Prostate gland (tissue), 2 donors: ENCODE measurements at places on chromosomes 7 and 10.

DNA sequence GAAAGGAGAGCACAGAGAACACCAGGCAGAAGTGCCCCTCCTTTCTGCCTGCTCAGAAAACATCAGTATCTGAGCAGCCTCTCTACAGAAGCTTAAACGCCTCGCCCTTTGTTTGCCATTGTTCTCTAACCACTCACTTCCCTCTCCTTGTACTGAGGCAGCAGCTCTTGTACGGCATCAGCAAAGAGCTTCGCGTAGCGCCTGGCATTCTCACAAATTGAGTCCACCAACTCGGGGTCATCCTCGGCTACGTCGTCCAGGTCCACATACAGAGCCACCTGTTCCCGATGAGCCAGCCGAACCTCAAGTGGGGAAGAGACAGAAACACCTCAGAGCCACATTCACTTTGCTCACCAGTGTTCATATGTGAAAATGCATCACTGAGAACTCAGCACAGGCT is 1.7 kb downstream of the MCM7 start:
- no peak for DNase-seq

GRCh38 chr7:110759069-110759468 is 331.9 kb upstream of the LRRN3 start:
- DNase-seq = peak; percentile 10

- DNase-seq = no peak
Observed at GRCh38 chr7:98869027-98869596, 702 bp downstream of the TMEM130 start.

GRCh38 chr10:130138479-130138866 is 2.3 kb downstream of the GLRX3 start:
- peak; percentile 72 for DNase-seq

DNA sequence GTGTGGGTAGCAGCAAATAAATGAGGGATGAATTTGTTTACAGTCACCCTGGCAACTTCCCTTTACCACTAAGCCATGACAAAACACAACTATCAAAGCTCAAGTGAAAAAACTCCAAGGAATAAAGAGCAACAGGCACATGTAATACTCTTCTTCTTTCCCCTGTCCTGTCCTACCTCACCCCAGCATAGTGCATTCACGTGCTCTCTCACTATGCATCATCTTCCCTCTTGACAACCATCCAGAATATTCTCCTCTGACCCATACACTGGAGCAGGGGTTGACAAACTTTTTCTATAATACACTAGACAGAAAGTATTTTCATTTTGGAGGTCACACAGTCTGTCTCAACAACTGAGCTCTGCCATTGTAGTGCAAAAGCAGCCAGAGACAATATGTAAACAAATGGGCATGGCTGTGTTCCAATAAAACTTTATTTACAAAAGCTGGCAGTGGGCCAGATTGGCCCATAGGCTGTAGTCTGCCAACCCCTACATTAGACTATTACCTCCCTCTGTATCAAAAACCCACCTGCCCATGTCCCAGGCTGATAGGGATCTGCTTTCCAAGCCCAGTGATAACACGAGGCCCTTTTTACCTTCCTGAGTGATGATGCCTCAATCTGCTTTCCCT is 354.5 kb downstream of the FGFR2 start:
- no peak for DNase-seq

- no peak for DNase-seq
Observed at GRCh38 chr10:111207500-111207899, 130.7 kb downstream of the ADRA2A start.

- no peak for DNase-seq
Observed at GRCh38 chr7:77699056-77699455, 2.8 kb downstream of the RSBN1L start.

DNA sequence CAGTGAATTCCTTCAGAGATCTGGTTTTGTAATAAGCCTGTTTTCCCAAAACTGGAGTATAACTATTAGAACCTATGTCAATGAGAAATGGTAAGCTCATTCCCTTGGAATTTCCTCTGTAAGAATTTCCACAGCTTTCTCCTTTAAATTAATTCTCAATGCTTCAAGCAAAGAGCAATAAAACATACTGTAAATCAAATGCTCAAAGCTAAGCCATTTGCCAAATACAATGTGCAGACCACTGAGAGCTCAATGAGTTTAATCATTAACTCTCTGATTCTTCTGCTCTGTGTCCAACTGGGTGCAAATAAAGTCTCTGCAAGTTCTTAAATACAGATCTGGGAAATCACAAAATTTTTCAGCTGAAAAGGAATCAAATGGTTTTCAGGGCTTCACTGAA is 227.6 kb upstream of the IMMP2L start:
- DNase-seq = no peak

- no peak for DNase-seq
Observed at GRCh38 chr10:132522521-132523411, 14.8 kb upstream of the INPP5A start.

- no peak for DNase-seq
Observed at GRCh38 chr10:98357194-98357822, 57.7 kb downstream of the PYROXD2 start.

DNA sequence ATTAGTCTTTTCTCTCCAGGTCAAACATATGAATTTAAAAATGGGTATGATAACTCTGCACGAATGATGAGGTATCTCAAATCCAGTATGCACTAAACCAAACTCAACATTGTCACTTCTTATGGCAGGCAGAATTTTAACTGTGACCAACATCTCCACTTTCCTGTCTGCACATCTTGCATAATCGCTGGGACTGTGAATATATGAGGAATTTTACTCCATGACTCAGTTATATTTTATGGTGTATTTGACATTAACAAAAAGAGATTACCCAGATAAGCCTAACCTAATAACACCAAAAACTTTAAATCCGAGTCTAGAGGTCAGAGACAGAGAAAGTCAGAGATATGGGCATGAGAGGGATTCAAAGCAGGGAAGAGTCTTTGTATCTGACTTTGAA is 454.5 kb upstream of the SEMA3D start:
- DNase-seq = no peak

DNA sequence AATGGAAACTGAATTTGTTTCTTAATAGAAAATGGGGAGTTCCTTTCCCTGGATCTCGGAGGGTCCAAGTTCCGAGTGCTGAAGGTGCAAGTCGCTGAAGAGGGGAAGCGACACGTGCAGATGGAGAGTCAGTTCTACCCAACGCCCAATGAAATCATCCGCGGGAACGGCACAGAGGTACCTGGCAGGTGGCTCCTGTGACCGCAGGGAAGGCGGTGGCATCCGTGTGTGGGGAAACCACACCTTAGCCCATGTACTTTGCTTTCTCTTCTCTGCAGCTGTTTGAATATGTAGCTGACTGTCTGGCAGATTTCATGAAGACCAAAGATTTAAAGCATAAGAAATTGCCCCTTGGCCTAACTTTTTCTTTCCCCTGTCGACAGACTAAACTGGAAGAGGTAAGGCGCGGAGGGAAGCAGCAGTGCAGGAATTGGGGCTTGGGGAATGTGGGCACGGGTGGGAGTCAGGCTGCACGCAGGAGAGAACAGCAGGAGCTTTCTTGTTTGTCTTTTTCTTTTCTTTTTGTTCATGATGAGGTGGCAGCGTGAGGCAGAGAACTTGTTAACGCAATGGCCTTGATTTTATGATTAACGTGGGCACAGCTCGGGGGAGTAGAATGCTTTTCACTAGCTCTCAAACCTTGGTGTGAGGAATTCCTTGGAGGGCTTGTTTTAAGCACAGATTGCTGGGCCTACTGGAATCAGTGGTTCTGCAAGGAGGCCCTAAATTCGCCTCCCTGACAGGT is 12.8 kb downstream of the HKDC1 start:
- no peak for DNase-seq

DNA sequence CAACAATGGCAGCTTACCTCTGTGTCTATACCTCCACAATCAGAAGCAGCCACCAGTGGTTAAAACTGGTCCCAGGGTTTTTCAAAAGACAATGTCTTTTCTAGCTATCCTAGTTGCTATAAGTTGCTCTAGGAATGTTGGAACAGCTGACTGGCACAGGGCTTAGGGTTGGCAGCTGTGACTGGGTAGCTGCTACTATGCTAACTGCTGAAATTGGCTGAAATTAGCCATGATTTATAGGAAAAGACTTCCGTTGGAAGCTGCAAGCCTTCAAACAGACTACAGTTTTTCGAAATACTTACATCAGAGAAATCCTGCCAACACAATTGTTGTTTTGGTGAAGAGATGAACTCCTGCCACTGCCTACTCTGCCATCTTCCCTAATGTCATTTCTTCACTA is 102.3 kb downstream of the MKX start:
- DNase-seq = no peak

- no peak for DNase-seq
Observed at GRCh38 chr10:1116051-1116450, 59.9 kb downstream of the WDR37 start.

DNA sequence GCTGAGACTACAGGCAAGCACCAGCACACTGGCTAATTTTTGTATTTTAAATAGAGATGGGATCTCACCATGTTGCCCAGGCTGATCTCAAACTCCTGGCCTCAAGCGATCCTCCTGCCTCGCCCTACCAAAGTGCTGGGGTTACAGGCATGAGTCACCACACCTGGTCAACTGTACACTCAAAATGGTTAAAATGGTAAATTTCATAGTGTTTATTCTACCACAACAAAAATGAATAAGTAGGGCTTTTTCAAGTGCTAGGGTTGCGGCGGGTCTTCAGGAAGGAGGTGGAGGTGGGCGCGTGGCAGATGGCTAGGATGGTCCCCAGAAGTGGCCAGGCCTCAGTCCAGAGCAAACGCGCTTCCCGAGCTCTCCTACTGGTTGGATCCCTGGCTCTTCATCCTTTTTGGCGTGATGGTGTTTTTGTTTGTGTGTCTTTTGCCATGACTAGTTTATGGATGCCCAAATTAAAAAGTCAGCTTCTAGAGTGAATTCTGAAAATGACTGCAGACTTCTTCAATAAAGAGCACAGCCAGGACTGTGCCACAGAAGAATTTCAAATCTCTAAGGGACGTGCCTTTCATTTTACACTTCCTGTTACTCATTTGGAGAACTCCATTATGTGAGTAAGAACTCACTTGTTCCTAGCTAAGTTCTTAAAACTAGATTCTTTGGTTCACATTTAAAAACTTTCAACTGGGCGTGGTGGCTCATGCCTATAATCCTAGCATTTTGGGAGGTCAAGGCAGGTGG is 73.9 kb downstream of the TMEM130 start:
- DNase-seq = no peak

DNA sequence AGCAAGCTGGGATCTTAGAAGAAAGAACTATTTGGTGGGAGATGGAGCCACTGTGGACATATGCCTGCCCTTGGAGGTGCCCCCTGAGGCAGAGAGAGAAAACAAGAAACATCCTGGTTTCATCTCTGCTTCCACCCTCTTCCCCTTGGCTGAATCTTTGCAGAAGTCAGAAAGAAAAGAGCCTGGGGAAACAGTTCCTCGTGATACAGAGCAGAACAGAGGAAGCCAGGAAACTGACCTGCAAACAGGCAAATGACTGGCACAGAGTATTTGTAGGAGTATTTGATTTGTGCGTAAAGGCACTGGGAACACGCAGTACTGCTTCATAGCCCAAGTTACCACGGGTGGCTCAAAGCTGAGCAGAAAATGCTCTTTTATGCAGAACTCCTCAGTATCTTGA is 7.0 kb upstream of the KEL start:
- no peak for DNase-seq

DNA sequence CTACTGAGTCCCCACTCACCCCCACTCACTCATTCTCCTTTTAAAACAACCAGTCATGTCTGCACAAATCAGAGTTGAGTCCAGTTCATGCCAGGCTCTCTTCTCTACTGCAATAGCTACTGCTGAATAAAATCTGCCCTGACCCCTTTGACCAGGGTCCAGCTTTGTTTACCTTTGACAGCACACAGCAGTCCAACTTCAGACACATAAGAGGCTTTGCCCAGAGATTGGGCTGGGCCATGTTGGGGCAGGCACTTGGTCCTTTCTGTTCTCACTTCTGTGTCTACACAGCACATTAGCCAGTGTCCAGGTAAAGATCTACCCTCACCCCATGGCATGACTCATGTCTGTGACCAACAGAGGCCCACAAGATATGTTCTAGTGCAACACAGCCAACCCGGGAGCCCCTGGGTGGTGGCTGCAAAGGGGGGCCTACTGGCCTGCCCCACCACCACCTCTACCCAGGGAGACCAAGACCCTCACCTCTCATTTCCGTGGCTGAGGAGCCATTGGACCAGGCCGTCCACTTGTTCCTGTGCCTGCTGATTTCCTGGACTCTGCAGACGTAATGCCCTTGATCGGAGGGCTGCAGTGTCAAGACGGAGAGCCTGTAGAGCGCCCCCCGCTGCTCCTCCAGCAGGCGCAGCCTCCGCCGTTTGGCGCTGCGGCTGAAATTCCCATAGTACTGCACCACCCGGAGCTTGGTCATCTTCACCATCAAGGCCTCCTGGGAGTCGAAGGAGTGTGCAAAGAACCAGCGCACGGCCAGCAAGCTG is 8.0 kb downstream of the VSTM4 start:
- no peak for DNase-seq

DNA sequence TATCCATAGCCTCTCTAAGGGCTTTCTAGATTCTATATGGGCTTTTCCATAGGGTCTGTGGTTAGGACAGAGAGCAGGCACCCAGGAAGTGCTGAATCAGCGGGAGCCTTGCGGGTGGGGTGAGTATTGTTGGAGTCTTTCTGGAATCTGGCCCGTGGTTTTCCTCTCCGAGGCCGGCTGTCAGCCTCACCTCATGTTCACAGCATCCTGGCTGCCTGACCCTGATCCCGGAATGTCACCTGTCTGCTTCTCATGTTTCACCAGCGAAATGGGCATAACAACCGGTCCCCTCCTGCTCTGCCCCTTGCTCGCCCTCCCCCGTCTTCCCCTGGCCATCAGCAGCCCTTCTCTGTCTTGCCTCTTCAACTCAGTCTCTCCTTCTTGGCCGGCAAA is 36.5 kb downstream of the DDIT4 start:
- no peak for DNase-seq

GRCh38 chr7:31047313-31048146 is 4.6 kb upstream of the ADCYAP1R1 start:
- no peak for DNase-seq

- no peak for DNase-seq
Observed at GRCh38 chr10:98919899-98920298, 315.8 kb downstream of the HPSE2 start.

GRCh38 chr7:1543826-1544177 is 12.2 kb downstream of the TMEM184A start:
- DNase-seq = no peak

GRCh38 chr7:150951521-150951920 is 26.6 kb downstream of the KCNH2 start:
- DNase-seq = no peak

GRCh38 chr10:132486539-132487121 is 51.0 kb upstream of the INPP5A start:
- no peak for DNase-seq

DNA sequence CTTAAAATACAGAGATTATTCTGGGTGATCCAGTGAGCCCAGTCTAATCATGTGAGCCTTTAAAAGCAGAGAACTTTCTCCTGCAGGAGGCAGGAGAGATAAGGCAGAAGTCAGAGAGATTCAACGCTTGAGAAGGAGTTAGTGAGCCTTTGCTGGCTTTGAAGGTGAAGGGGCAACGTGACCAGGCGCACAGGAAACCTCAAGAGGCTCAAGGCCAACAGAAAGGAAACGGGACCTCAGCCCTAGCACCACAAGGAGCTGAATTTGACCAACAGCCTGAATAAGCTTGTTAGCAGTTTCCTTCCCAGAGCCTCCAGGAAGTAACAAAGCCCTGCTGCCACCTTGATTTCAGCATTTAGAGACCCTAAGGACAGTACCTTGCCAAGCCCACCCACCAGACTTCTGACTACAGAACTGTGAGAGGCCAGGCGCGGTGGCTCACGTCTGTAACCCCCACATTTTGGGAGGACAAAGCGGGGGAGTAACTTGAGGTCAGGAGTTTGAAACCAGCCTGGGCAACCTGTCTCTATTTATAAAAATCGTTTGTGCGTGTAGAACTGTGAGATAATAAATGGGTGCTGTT is 87.3 kb upstream of the KAT6B start:
- no peak for DNase-seq

- DNase-seq = peak; percentile 21
Observed at GRCh38 chr10:128400564-128400963, 274.3 kb upstream of the MKI67 start.
